ENCODE measurements at places on chromosomes 13 and 19.

DNA sequence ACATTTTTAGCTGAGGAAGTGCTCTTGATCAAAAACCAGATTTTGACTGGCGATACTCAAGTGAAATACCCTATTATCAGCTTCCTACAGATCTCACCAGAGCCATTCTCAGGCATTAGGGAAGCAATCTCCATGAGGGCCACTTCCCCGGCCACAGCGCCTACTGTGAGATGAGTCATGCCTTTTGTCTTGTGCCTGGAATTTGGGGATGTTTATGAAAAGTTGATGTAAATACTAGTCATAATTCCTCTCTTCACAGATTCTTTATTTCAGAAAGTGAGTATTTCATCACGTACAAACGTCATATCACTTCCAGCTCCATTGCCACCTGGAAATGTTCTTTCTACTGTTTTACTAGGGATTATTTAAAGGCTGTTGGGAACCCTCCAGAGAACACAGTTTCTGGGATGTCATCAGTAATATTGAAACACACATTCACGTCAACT lies 25.3 kb upstream of the SLC46A3 start:
- DNase-seq = no peak

GRCh38 chr19:35090506-35091214 lies 25.0 kb upstream of the FXYD3 start:
- DNase-seq = peak; percentile 38

- no peak for DNase-seq
Observed at GRCh38 chr19:29446361-29446760, 79.4 kb upstream of the VSTM2B start.

DNA sequence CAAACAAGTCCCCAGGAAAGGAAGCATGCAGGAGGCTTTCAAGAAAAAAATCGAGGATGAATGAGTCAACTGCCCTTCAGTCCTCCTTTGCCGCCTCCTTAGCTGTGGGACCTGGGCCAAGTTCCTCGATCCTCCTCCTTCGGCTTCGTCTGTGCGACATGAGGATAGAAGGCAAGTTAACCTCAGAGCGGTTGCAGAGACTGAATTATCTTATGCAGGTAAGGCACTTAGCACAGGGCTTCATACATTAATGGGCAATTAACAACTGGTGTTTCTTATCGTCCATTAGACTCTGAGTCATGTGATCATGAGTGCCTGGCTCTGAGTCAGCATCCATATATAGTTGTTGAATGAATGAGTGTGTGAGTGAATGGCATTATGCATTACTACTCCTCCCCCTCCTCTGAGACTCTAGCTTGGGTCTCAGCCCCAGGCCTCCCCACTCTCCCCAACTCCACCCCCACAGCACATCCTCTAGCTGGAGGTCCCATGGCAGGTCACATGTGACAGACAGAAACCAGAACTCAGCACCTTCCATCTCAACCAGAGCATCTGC lies 1.6 kb upstream of the TTC9B start:
- no peak for DNase-seq

GRCh38 chr19:10416380-10417257 lies 3.7 kb upstream of the PDE4A start:
- peak; percentile 69 for DNase-seq

All from DND-41 (cell line).